Suprapubic skin (tissue), 4 donors: ENCODE measurements at places on chromosomes 12 and 14. TPM values are rescaled to one million over a fixed set of nuclear protein-coding genes. Genes with fewer than 3 reads are reported as not detected.

DNA sequence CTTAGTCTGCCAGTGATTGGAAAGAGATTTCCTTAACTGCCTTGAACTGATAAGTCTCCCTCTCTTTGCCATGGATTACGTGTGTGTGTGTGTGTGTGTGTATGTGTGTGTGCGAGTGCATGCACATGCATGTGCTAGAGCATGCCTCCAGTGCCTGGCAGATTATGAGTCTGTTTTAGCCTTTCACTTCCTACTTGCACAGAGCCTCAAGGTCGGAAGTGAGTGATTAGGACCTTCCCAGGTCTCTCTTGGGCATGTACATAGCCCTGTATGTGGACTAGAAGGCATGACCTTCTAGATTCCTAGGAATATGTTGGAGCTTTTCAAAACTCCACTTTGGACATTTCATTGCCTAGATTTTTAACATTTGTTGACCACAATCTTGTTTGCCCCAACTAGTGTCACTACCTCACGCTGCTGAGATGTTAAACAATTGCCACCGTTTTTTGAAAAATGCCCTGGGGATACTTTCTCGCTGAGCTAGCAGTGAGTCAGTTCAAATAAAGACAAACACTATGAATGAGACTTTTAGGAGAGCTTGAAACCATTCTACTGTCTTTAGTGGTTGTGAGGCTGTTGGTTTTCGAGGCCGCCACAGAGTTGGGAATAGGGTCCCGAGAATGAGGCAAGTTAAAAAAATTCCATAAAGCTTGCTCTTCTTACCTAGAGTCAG, 28.2 kb downstream of the KIAA0586 start:
- no peak for DNase-seq

GRCh38 chr12:77578466-77579220, 252.1 kb upstream of the NAV3 start:
- DNase-seq = no peak

GRCh38 chr12:132077322-132078100, 66.6 kb downstream of the DDX51 start:
- DNase-seq = no peak

GRCh38 chr12:29957835-29958234, 174.1 kb upstream of the TMTC1 start:
- DNase-seq = no peak

DNA sequence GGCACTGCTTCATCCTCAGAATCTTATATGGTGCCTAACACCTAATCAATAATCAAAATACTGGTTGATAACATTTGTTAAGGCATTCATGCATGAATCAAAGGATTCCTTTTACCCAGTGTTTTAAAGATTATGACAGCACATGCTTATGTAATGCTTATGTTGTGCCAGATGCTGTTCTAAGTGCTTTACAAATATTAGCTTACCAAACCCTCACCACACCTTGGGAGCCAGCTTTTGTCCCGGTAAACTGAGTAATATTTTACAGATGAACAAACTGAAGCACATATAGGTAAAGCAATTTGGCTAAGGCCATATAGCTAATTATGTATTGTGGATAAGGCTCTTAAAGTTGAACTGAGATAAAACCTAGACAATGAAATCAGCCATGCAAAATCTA, 209.2 kb downstream of the ALX1 start:
- DNase-seq = no peak

GRCh38 chr12:102990419-102990818, 32.9 kb downstream of the ASCL1 start:
- no peak for DNase-seq

DNA sequence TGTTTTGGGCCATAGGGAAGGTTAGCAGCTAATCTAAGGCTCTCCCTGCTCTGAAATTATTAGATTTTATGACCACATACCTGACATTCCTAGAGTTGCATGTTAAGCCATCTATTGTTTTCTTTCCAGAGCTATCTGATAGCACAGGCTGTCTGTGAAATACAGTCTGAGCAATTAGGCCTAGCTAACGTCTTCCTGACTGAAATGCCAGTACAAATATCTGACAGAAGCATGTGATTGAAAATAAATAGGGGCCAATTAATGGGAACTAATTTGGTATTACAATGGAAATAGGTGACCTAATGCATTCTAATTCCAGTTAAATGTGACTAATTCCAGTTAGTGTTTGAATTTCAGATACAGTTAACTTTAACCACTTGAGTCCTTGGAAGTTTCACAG, 115.2 kb downstream of the C12orf75 start:
- no peak for DNase-seq

PLXNC1 gene
- 14.9 TPM for total RNA-seq

ADAM21 gene
- total RNA-seq = not detected

WNT1 gene
- total RNA-seq = not detected

NTS gene
- total RNA-seq = not detected

CHGA gene
- not detected for total RNA-seq

GDF11 gene
- total RNA-seq = 3.8 TPM

DPF3 gene
- total RNA-seq = 2.5 TPM

DEGS2 gene
- 78.9 TPM for total RNA-seq

CLEC2A gene
- 64.3 TPM for total RNA-seq

POMT2 gene
- total RNA-seq = 72.0 TPM

POTEM gene
- not detected for total RNA-seq
